ENCODE measurements at places on chromosomes 3 and 15.

GRCh38 chr3:11306817-11307589 lies 34.8 kb downstream of the ATG7 start:
- DNase-seq = no peak

DNA sequence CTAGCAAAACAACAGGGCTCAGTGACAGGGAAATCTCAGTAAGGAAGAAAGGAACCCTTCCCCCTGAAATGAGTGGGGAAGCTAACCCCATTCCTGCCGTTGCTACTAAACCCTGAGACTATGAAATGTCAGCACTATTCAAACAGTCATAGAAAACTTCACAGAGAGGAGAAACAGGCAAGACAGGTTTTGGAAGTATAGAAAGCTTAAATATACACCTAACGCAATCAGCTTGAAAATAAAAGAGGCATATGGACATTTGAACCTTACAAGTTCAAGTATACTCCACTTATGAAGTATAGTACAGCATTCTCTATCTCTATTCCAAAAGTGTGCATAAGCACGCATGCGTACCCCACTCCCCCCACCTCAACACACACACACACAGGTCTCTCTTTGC lies 17.6 kb upstream of the FRMD4B start:
- DNase-seq = no peak

GRCh38 chr3:117079997-117080396 lies 370.4 kb downstream of the TUSC7 start:
- DNase-seq = no peak

GRCh38 chr15:60762167-60762566 lies 283.2 kb upstream of the ICE2 start:
- no peak for DNase-seq

GRCh38 chr3:76826861-76827260 lies 213.0 kb upstream of the ROBO2 start:
- DNase-seq = no peak

DNA sequence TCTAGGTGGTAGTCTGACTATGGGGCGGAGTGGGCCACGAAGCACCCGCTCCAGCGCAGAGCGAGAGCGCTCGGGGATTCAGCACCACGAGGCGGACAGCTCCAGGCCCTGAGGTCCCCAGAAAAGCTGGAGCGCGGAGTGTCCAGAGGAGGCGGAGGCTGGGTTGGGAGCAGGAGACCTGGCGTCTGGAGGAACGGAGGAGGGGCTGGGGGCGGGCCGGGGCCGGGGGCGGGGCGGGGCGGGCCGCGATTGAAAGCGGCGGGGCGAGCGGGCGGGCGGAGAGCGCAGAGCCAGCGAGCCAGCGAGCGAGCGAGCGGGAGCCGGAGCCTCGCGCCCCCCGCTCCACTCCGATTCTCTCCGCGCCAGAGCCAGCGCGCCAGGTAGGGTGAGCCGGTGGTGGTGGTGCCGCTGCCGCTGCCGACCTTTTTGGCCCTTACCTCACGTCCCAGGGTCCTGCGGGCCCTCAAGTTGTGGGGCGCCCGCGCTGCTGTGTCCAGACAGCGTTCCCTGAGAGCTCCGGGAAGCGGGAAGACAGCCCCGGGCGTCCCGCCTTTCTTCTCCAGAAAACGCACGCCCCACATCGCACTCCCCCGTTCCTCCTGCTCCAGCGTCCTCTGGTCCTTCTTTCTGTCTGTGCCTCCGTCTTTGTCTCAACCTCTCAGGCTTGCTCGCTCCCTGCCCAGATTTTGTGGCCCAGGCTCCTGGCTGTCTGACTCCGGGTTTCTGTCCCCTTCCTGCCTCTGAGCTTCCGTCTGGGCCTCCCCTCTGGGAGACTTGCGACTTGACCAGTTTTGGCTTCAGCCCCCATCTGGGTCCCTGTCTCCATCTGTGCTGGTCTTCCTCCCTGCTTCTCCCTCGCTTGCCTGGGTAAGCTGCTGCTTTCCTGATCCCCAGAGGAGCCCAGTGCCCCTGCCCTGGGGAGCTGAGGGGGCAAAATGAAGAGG lies at the start of gene GRM2:
TSS of gene GRM2 (plus strand) at position 281 of the 944 bp plus-strand sequence. CDS start 1,916 bp downstream, outside the sequence.
- DNase-seq = peak; percentile 93
